Activated gamma-delta T cell treated with Interleukin-2 at 50 U/mL for 16 hours (primary cell): ENCODE measurements at places on chromosomes 2 and 18.

GRCh38 chr18:48162956-48163737, 232.7 kb upstream of the SMAD2 start:
- no peak for DNase-seq

DNA sequence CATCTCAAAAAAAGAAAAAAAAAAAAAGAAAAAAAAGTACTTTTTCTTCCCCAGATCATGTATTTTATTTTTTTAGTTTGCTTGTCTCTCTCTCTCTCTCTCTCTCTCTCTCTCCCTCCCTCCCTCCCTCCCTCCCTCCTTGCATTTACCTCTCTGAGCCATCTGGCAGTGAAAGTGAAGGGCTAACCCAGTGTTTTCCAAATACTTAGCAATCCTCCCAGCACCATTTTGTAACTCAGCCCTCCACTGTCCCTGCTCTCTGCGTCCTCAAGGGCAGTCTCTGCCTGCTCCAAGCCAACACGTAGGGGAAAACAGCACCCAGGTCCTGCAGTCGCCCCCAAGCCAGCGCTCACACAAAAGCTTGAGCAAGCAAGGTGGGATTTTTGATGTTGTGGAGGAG, 19.6 kb upstream of the TEX44 start:
- DNase-seq = no peak

DNA sequence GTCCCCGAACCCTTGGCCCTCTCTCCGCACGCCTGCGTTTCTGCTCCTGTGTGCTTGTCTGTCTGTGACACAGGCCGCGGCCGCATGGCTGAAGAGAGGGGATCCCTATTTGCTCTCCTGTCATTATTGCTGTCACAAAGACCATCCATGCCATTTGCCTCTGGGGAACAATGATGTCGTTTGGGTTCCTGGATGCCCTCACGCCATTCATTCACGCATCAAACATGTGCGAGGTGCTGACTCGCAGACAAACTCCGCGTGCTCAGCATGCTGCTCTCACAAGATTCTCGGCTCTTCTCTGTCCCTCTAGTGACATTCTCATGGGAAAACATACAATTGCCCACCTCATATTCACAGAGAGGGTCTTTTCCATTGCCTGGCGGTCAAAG, 67.8 kb downstream of the ASB1 start:
- DNase-seq = no peak

GRCh38 chr2:176093145-176093897, 800 bp downstream of the HOXD13 start:
- no peak for DNase-seq

DNA sequence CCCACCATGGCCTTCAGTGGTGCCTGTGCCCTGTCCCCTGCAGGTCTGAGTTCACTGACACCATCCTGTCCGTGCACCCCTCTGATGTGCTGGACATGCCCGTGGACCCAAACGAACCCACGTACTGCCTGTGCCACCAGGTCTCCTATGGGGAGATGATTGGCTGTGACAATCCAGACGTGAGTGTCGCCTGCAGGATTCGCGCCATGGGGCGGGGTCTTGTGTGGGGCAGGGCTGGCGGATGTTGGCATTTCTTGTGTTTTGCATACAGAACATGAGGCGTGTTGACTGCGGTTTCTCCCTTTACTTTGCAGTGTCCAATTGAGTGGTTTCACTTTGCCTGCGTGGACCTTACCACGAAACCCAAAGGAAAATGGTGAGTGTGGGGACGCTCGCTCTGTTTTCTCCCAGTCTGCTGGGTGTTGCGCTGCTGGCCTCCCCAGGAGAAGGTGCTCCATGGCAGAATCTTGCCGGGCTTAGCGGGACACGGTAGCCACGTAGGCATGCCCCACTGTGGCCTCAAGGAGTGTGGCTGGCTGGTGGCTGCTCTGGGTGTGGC, 11.5 kb upstream of the D2HGDH start:
- no peak for DNase-seq

- no peak for DNase-seq
These were observed 9.8 kb downstream of the NR4A2 start for GRCh38 chr2:156322686-156323231.

DNA sequence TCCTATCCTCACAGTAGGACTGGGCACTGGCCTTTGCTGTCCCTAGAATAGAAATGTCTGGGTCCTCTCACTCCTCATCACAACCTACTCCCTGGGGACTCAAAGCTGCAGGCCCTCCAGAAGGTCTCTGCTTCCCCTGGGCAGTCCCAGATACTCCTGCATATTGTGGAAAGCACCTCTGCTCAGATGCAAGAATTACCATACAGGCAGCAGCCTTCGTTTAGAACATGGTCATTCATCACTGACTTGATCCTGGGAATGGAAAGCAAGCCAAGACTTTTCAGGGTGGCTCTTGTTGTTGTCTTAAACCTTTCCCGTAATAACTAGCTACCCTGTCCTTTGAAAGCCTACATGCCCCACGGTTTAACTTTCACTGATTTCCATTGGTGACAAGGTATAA, 53.1 kb upstream of the NPAS2 start:
- no peak for DNase-seq

DNA sequence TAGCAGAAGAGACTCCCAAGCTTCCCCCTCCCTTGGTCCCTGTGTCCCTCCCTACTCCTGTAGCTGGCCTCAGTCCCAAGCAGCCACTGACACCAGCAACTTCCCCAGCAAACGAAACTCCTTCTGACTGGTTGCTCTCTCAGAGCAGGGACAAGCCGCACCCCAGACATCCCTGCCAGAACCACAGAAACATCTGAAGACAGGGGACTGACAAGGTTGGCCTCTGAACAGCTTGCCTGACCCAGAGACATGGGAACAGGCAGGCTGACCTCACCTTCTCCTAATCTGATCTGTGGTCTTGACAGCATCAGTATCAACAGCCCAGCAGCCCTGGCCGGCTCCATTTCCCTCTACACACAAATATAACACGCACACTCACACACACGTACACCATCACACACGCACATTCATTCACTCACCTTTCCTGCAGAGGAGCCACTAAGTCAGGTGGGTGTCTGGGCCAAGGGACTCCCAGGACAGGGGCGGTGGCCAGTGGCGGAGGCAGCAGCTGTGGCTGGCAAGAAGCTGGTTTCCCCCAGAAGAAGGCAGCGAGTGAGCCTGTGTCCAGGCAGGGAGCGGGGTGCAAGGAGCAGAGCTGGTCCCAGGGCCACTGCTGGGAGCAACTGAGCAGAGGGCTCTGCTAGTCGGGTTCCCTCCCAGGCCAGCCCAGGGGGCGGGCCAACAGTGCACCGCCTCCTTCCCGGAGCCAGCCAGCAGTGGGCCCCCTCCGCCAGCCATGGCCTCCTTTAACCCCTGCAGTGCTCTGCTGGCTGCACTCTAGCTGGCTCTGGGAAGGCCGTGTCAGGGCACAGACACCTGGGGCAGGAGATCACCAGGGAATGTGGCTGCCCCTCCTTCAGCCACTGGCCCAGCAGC, 59.1 kb downstream of the TNS1 start:
- no peak for DNase-seq

DNA sequence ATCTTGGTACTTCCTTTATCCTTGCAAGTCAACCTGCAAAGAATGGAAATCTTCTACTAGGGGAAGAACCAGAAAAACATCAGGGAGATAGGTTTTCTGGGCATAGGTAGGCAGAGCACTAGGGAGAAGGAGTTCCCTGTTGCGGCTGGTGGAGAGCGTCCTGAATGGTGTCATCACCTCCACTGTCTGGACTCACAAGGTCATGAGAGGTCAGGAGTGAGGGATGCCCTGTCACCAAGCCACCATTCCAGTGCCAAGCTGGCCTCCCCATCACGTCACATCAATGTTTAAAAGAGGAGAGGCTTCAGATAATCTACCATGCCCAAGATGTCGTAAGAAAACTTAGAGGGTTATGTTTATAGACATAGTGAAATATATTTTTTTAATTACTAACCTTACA, 72.1 kb downstream of the BCL2 start:
- DNase-seq = no peak

DNA sequence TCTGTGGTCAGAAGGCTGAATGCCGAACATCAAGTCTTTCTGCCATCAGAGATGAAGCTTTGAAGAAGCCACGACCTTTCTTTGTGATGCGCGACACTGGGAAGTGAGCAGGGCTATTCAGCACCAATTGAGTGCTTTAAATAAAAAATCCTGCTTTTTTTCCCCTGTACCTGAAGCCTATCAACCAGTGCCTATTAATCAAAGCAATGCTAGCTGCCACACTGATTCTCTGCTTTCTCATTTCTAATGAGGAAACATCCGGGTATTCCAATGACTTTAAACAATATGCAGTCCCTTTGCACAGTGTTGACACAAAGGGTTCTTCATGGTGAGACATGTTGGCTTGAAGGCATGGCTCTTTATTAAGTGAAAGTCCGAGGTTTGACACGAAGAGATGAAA, 88.0 kb downstream of the GALR1 start:
- no peak for DNase-seq

DNA sequence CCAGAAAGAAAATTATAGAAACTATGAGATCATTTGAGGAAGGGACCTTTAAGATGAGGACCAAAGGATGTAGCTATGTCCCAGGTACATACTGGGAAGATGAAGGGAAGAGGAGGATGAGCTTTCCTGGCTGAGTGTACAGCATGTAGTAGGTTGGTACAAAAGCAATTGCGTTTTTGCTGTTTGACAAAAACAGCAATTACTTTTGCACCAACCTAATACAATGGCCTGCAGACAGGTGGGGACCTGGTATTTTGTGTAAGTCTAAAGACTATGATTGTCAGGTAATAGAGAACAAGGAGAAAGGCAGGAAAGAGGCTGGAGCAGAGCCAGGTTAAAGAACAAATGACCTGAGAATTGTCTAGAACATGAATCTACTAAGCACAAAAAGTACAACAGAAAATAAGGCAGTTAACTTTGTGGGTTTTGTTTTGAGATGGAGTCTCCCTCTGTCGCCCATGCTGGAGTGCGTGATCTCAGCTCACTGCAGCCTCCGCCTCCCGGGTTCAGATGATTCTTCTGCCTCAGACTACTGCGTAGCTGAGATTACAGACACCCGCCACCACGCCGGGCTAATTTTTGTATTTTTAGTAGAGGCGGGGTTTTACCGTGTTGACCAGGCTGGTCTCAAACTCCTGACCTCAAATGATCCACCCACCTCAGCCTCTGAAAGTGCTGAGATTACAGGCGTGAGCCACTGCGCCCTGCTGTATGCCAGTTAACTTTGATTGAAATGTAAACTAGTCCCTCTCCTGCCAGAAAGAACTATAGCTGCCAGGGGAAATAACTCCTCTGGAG, 3.2 kb upstream of the TGOLN2 start:
- DNase-seq = no peak

GRCh38 chr18:79566771-79567431, 112.7 kb upstream of the CTDP1 start:
- DNase-seq = no peak

- DNase-seq = no peak
These were observed 143.3 kb downstream of the ZFP36L2 start for GRCh38 chr2:43082903-43083677.

DNA sequence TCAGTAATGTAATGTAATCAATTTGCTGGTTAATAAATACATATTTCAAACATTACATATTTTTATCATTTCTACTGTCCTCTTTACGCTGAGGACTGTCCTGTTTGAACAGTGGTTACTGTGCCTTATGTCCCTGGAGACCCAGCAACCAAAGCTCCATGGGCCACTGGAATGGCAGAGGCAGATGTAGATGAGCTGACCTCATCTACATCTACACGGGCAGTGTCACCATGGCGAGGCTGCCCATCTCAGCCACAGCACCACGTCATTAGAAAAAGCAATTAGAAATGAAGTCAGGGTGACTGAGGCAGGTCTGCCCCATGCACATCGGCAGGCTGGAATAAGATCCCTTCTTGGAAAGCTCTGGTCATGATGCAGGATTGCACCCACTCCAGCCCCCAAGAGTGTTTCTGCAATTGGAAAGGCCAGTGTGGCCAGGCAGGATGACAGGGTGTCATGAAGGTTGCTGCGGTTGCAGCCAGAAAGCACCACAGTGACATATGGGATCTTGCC, 237.5 kb downstream of the NDUFA10 start:
- no peak for DNase-seq

DNA sequence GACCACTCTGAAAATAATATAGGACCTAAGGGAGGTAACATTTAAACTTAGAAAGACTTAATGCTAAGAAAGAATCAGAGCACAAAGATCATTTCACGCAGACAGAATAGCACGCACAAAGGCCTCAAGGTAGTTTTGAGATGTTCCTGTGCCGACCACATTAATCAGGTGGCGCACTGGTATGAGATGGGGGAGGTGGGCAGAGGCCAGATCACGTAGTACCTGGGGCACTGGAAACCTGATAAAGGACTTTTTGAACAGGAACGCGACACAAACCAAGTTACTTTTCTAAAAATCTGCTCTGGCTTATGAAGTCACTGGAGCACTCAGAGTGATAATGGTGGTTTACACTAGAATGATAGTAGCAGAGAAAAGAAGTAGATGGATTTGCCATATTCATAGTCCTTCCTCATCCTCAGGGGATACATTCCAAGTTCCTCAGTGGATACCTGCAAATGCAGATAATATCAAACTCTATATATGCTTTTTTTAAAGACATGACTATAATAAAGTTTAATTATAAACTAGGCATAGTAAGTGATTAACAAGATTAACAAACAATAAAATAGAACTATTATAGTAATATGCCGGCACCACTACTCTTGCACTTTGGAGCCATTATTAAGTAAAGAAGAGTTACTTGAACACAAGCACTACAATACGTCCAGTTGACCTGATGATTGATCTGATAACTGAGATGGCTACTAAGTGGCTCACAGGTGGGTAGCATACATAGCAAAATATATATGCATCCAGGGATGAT, 42.6 kb upstream of the CDCA7 start:
- no peak for DNase-seq

DNA sequence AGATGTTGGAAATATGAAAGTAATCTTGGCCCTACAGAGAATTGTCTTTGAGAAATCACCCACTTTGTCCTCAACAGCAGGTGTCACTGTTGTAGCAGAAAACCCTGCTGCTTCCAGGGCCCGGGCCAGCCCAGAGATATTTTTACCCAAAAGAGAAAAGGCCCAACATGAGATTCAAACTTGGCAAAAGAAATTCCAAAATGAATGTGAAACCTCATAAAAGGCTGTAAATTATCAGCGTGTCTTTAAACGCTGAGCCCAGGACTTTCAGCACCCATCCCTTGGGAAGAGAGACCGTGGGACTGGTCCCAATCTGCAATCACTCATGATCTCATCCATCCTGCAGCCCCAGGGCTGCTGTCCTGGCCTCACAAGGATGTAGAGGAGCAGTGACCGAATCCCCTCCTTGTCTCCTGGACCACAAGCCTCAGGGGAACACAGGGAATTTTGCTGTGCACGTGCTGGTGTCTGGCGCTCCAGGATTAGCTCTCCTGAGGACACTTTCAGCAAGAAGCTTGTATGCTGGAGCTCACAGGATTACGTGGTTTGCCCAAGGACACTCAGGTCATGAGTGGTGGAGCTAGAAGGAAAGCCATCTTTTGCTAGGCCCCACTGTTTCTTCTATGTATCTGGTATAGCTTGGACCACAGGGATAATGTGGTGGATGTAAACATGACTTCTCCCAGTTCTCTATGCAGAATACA, 202.1 kb downstream of the RNF144A start:
- DNase-seq = no peak
